ENCODE measurements at places on chromosomes 12 and 14.

DNA sequence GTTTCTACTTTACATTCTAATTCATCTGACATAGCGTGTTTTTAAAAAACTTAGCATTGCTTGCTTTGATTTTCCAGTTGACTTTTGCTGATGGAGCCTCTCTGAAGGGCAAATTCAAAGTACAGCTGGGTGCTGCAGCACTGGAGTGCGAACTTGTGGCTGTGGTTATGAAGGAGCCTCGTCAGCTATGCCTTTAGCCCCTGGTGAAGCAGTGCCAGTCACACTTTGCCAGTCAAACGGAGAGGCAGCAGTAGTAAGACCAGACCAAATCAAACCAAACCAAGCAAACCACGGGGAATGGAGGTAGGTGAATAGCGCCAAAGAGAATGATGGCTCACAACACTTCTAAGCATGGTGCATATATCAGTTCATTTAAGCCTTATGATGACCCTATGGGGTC, 15.1 kb upstream of the SLC38A2 start:
- no peak for DNase-seq

DNA sequence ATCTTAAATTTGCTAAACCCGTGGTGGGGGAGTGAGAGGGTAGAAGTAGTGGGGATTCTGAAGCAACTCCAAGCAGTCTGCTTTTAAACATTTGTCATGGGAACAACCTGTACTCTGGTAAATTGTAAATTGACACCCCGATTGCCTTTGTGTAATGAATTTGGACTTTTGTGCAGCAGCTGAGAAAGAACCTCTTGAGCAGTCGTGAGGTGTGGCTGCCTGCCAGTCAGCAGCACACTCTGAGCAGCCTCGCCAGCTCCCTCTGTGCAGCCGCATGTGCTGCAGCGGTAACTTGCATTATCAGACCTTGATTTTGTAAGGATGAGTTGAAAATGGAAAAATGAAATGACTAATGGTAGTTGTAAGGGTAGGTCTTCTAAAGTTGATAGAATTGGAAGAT, 74.3 kb downstream of the SUSD6 start:
- DNase-seq = peak; percentile 63

DNA sequence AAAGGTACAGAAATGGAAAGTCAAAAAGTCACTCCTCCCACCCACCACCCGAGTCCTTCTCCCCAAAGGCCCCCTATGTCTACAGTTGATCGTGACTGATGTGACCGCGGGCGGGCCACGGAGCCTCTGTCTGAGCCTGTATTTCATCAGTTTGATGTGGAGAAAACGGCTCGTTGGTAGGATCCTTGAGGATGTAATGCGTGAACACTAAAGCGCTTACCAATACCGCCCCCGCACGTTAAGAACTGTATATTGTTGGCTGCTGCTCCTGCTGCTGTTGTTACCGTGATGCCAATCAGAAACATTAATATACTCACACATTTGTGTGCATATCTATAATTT, 24.6 kb upstream of the UBC start:
- peak; percentile 63 for DNase-seq

GRCh38 chr14:95137804-95138167, 19.5 kb downstream of the DICER1 start:
- no peak for DNase-seq

DNA sequence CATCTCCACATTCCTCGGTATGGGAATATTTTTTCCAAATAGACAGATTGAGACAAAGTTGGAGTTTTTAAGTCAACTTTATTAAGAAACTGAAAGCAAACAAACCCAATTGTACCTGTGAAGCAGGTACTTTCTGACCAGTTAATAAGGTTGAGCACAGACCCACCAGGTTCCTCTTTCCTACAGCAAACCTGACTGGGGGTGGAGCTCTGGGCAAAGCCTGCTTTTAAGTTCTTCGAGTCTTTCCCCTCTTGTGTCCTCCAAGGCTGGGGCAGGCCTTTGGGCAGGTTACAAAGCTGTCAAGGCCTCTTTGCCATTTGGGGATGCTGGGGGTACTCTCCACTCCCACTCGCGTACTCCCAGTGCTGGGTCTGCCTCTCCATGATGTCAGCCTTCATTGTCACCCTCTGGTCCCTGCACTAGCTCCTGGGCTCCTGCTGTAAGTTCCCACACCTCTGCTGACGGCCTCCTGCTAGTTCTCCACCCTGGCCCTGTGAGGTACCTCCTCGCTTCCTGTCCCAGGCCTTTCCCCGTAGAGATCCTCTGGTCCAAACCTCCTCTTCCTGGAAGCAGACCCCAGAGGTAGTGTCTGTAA, 3.2 kb downstream of the KCNH3 start:
- DNase-seq = no peak

GRCh38 chr12:132520421-132521199, 30.7 kb downstream of the FBRSL1 start:
- DNase-seq = no peak

DNA sequence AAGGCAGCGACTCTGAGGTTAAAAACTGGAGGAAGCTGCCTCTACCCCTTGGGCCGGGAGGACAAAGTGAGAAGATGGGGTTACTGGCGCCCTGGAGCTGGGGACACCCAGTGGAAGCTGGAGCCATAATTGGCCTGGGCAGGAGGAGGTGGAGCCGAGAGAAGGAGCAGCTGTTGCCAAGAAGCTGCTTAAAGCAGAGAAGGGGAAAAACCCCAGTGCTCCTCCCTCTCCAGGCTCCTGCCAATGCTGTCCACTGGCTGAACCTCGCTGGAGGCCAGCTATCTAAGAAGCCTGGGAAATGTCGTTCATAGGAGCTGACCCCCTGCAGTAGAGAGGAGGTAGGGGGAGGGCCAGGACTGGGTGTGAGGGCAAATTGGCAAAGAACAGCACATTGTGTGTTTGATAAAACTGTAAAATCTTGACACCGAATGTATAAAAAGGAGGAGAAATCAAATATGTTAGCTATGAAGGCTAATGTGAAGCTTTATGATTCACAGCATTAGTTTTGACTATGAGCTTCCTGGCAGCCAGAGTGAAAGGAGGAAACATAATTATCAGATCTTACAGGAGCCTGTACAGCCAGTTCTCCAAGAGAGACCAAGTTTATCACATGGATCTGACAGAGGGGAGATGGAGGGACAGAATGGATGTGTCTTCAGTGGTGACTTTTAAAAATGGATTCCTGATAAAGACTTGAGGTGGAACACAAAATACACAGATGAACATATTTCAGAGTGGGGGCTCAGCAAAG, 9.5 kb downstream of the HHIPL1 start:
- DNase-seq = no peak

All from activated T-cell treated with anti-CD3 and anti-CD28 coated beads, Interleukin-2, amount 50 U/mL, for 24 hours (primary cell).